ENCODE measurements at places on chromosomes 11 and 22.

GRCh38 chr22:30575859-30576258, 1.4 kb upstream of the GAL3ST1 start:
- no peak for DNase-seq

DNA sequence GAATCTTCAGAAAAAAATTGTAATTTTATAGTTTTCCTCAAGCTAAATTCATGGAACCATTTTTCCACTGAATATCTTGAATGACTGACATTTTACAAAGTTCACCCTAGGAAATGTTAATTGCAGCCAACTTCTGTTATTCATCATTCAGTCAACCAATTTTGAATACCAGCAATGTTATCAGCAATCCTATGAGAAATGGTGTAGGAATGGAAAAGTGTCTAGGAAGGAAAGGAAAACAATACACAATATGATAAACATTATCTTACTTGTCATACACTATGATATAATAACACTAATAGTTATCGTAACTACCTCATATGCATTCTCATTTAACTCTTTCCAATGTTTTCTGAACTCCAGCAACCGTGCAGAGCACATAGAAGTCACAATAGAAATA, 790.5 kb upstream of the LRRC4C start:
- no peak for DNase-seq

GRCh38 chr22:32050678-32051515, 7.8 kb downstream of the SLC5A1 start:
- DNase-seq = peak; percentile 92

DNA sequence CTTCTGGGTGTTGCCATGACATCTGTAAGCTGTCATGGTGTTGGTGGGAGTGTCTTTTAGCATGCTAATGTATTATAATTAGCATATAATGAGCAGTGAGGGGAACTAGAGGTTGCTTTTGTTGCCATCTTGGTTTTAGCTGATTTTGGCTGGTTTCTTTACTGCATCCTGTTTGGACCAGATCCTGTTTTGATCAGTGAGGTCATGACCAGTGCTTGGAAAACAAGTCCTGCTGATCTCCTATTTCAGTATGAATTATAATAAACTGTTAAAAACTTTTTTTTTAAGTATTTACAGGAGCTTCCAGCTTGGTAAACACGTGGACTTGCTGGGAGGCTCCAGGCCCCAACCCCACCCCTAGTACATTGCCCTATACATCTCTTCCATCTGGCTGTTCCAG, 30.5 kb upstream of the P4HA3 start:
- DNase-seq = peak; percentile 35

GRCh38 chr11:31761636-31762035, 49.5 kb downstream of the PAX6 start:
- DNase-seq = no peak

All from fibroblast of mammary gland (primary cell).